Stimulated activated CD4-positive, alpha-beta T cell treated with anti-CD3 and anti-CD28 coated beads, Interleukin-1b, Interleukin-23, amount 100 ng/mL, for 1 hour (primary cell): ENCODE measurements at places on chromosomes 11 and 22.

GRCh38 chr11:102874852-102875251, at the start of gene MMP12:
TSS of gene MMP12 (minus strand) at chr11:102874982. CDS start at chr11:102874937, 45 bp downstream.
- DNase-seq: no peak

DNA sequence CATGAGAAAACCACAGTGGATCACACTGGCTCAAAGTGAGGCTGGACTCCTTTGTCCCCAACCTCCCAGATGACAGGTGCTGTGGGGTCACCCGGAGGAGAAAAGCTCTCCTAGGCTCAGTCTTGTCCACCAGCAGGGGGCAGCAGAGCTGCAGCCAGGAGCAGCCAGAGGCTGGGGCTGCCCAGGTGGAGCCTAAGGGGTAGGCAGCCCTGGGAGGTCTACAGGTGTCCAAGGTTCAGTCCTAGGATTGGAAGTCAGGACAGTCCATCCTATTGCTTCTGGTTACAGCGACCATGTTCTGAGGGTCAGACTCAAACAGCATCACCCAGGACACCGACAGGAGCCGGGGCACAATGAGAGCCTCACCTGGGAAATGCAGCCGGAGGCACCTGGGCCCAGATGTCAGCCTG, 77.6 kb upstream of the IGLL5 start:
- peak; percentile 48 for DNase-seq

- DNase-seq: no peak
Measured at GRCh38 chr11:125175896-125176575, 11.5 kb downstream of the PKNOX2 start.

DNA sequence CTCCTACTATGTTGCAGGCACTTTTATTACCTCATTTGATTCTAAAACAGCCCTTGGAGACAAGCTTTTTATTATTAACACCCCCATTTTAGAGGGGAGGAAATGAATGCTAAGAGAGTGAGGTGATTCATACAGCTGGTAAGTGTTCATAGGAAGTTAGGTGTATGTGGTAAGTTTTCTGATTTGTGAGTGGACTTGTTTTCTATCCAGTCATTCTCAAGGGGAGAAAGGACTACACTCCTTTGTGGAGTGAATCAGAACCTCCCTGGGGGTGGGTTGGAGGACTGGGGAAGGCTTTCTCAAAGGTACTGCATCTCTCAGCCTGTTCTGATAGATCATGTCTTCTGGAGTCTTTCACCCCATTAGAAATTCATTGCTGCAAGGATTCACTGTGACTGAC, 23.5 kb downstream of the PKNOX2 start:
- no peak for DNase-seq

DNA sequence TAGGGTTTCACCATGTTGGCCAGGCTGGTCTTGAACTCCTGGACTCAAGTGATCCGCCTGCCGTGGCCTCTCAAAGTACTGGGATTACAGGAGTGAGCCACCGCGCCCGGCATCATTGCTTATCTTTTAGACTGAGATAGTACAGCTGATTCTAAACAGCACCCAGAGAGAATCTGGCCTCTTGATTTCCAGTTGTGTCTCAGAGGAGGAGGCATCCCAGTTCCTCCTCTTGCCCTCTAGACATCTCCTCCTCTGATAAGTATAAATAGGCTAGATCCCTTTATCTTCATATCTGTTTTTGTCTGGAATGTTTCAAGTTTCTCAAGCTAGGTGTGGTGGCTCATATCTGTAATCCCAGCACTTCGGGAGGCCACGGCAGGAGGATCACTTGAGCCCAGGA, 7.0 kb downstream of the MARK2 start:
- DNase-seq: no peak

GRCh38 chr11:69382131-69383128, 88.5 kb downstream of the MYEOV start:
- no peak for DNase-seq
